ENCODE measurements at places on chromosomes 1 and 21.

DNA sequence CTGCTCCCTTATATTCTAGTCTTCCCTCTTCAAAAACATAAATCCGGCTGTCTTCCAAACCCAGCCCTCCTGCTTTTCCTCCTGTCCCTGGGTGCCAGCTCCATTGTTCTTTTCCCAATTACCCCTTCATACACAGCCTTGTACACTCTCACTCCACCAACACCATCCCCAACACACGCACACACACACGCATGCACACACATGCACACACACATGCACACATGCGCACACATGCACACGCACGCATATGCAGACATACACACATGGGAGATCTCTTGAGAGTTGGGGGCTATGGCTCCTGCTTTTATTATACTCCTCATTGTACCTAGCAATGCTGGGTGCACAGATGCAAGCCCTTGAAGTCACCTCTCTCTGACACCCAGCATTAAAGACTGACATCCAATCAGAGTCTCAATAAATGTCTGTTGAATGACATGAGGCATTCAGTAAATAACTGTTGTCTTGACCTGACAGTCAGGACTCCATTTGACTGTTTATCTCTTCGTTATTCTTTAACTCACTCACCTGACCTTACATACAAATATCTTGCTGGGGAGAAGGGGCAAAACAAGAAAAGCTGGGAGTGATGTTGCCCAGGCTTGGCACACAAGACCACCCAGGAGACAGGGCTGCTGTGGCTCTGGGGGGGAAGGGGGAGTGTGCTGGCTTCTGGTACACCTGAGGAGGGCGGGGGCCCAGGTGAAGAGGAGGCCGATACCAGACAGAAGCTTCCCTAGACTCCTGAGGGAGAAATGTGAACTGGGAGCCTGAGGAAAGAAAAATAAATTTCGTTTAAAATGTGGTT is 16.0 kb downstream of the ABCA4 start:
- ATAC-seq, result no peak

DNA sequence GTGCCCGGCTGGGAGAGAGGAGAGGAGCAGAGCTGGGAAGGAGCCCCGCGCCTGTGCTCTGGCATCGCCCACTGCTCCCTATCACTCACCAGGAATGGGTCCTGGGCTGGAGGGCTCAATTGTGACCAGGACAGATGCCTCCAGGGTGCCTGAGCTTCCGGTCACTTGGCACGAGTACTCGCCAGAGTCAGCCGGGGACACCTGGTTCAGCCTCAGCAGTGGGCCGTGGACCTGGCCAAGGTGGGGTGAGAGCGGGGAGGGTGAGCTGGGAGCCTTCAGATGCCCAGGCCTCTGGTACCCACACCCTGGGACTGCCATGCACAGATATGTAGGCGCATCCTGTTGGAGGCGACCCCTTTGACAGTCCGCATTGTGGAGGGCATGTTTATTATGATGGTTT is 31.1 kb downstream of the LDLRAD2 start:
- ATAC-seq, result no peak

DNA sequence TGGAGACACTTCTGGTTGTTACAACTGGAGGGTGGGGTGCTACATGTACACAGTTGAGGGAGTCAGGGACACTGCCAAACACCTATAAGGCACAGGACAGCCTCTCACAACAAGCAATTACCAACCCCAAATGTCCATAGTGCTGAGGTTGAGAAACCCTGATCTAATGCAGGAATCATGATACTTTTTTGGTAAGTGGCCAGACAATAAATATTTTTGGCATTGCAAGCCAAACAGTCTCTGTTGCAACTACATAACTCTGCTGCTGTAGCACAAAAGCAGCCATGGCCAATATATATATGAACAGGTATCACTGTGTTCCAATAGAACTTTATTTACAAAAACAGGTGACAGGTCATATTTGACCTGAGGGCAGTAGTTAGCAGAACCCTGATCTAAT is 177.5 kb downstream of the ASTN1 start:
- ATAC-seq, result no peak

DNA sequence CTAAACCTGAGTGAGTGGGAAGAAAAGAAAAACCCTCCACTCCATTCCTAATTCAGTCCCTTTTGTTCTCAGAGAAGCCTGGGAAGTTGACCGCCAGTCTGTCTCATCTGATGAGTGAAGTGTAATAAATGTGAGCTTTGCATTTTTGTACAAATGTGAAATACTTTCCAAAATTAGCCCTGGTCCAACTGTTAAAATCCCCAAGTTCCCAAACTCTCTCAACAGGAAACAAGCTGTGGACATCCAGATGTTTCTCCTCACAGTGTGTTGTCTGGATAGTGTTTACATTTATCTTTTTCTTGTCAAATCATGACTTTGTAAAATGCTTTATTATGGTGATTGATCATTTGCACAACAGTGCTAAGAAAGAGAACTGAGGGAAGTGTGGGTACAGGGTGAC is 145.1 kb downstream of the TM2D1 start:
- no peak for ATAC-seq

DNA sequence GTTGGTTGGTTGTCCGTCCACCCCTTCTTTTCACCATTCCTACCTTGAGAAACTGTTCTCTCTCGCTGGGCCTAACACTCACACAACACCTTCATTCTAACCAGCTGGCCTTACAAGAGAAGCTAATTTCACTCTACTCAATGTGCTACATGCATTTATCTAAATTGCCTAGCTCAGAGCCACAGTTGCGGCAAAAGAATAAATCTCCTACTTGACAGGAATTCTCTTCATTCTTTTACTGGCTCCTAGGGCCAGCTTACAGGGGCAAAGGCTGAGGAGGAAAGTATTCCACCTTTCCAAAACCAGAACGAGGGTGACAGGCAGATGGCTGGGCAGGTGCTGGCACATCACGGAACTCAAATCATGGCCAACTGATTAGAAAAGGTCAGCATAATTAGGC is 6.5 kb downstream of the F3 start:
- no peak for ATAC-seq

GRCh38 chr1:178910023-178910422 is 39.1 kb upstream of the ANGPTL1 start:
- ATAC-seq, result no peak

GRCh38 chr21:25385911-25386474 is 221.3 kb downstream of the MRPL39 start:
- no peak for ATAC-seq

DNA sequence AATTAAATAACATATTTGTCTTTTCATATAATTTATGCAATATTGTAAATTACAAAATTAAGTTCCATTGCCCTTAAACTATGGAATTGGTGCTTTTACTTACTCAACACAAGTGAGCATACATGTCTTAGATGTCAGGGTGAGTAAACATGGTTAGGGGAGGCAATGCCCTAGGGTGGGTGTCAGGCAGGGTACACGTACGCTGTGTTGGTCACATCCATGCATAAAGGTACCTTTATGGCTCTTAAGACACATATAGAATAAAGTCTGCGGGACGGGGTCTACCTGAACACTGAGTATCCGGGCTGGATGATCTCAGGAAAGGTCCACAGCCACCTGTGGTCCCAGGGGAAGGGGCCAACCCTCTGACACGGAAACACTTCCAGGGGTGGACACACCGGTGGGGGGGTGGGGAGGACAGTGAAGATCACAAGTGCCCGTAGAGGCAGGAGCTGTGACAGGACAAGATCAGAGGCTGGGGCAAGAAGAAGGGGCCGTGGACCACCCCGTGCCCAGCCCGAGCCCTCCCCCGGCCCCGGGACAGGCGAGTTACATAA is 720 bp downstream of the LIN9 start:
- ATAC-seq, result no peak

GRCh38 chr21:43911015-43911934 is 46.3 kb downstream of the AGPAT3 start:
- no peak for ATAC-seq
